ENCODE measurements at places on chromosomes 2 and 18. TPM values are rescaled to one million over a fixed set of nuclear protein-coding genes. Genes with fewer than 3 reads are reported as not detected.

DNA sequence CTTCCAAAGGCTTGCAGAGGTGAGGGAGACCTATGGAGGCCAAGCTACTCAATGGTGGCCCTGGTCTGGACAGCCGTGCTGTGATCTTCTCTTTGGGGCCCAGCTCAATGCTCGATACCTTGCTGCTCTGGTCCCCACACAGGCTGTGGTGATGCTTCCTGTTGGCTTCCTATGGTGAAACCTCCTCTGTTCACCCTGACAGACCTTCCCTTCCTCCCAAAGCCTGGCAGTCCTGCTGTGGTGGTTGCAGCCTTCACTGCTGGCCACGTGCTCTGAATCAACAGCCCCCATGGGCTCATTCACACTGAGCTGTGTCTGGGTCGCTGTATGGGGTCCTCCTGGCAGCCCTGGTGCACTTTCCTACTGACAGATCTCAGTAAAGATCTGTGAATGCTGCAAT lies 31.0 kb upstream of the GALR1 start:
- no peak for DNase-seq
- H3K36me3 ChIP-seq: no peaks in the 10 kb centered on the region
- H3K4me1 ChIP-seq: no peaks in the 10 kb centered on the region
- H3K27ac ChIP-seq: no peak overlapping the region

DNA sequence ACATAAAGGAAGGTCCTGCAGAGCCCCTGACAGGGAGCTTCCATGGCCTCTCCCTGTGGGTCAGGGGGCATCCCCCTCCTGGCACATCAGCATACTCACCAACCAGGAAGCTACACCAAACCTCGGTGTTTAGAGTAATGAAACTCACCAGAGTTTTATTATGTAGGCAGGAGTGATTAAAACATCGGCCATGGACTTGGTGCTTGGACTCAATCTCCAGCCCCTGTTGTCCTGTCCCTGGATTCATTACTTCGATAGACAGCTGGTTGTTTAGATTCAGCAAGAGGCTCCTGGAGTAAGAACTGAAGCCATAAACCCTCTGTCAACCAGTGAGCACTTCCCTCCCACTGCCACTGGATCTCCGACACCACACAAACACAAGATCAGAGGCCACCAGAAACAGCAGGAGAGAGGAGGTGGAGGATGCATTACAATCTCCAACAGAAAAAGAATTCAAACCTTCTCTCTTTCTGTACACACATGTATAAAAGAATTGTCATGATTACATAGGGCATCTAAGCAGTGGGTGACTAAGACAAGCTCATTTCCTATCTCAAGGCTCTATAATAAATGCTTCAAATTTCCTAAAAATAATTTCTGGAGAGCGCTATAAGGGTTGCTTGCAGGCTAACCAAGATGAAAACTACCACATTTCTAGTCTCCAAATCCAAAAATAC lies 27.2 kb downstream of the TBC1D8 start:
- H3K4me1 ChIP-seq: peaks cover 93% of the 10 kb centered on the region
- DNase-seq: no peak
- peak overlapping the region; percentile 29 for H3K4me3 ChIP-seq
- H3K36me3 ChIP-seq: no peaks in the 10 kb centered on the region

- H3K27ac ChIP-seq: no peak overlapping the region
- no peaks in the 10 kb centered on the region for H3K4me1 ChIP-seq
- no peak for DNase-seq
- no peak overlapping the region for H3K4me3 ChIP-seq
- H3K36me3 ChIP-seq: peaks cover 97% of the 10 kb centered on the region
Observed at GRCh38 chr2:127313406-127313805, 19.5 kb upstream of the ERCC3 start.

Gene UGT1A1
- total RNA-seq: not detected

DNA sequence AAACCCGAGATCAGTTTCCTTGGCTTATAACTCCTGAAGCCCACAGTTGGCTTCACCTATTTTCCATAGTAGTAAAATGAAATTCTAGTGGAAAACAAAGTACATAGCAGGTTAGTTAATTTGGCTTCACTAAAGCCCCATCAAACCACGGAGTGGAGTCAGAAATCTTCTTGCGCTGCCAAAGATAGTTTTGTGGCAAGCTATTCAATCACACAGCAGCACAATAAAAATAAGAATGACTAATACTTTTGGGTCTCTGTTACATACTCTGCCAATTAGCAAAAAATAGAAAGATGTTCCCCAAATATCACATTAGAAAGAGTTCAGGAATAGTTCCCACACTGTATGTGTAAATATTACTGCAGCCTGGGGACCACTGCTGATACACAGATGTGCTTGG lies 175.2 kb upstream of the NOL4 start:
- no peaks in the 10 kb centered on the region for H3K27me3 ChIP-seq
- no peak overlapping the region for H3K27ac ChIP-seq
- no peak for DNase-seq
- H3K4me3 ChIP-seq: no peak overlapping the region
- H3K36me3 ChIP-seq: no peaks in the 10 kb centered on the region
- no peaks in the 10 kb centered on the region for H3K4me1 ChIP-seq

- H3K36me3 ChIP-seq: peaks cover 6% of the 10 kb centered on the region
- H3K27me3 ChIP-seq: no peaks in the 10 kb centered on the region
- no peak overlapping the region for H3K4me3 ChIP-seq
Observed at GRCh38 chr2:222563936-222564335, 92.0 kb downstream of the FARSB start.

Gene STARD6
- total RNA-seq: not detected

DNA sequence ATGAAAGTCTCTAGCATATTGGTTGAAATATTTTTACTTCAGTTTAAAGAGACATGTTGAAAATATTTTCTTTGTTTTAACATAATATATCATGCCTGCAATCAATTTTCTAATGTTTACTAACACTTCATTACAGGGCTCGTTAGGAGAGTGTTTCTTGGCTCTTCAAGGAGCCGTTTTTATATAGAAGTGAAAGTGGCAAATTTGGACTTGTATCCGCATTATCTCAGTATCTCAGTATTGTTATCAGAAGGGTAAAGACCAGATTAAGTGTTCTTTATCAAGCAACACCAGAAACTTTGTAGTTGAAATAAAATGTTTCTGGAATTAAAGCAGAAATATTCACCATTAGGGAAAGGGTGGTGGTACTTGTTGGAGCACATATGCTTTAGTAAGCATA lies 97.8 kb downstream of the BABAM2 start:
- peaks cover 27% of the 10 kb centered on the region for H3K4me1 ChIP-seq
- DNase-seq: no peak
- H3K27me3 ChIP-seq: no peaks in the 10 kb centered on the region
- H3K36me3 ChIP-seq: no peaks in the 10 kb centered on the region

DNA sequence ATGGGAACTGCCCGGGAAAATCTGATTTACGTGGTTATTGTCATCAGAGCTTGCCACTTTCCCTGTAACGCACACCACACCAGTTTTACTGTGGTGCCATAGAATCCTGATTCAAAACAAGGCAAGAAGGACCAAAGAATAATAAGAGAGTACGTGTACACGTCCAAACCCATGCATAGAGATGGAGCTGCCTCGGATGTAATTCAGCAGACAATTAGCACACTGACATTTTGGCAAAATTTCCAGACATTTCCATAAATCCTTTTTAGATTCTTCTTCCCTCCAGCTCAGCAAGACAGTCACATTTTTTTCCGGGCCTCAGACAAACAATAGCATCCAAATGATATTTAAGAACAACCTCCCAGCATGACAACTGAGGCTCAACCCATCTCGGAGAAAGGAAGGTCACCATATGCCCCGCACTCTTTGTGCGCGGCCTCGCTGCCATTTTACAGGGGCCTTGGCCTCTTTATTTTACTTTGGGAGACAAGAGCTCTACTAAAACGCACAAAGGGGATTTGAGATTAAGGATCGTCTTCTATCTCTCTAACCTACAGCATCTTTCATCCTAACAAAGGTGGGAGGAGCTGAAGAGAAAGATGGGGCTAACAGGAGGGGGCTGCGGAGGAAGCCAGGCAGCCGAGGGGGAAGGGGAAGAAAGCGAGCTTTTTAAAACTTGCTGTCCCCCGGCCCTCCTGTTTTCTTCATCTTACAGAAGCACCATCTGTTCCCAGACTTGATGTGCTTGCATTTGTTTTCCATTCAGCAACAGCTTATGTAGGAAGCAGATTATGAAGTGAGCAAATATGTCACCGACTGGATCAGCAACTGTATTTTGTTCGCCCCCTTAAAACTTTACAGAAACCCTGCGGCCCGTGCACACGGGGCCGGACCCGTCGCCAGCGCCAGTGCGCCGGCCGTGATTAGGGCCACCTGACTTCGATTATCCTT lies 61.0 kb downstream of the CDCA7 start:
- H3K36me3 ChIP-seq: no peaks in the 10 kb centered on the region
- peaks cover 12% of the 10 kb centered on the region for H3K27me3 ChIP-seq
- H3K27ac ChIP-seq: no peak overlapping the region
- H3K4me1 ChIP-seq: no peaks in the 10 kb centered on the region
- H3K4me3 ChIP-seq: no peak overlapping the region

- H3K27ac ChIP-seq: no peak overlapping the region
- H3K27me3 ChIP-seq: no peaks in the 10 kb centered on the region
- peaks cover 43% of the 10 kb centered on the region for H3K36me3 ChIP-seq
- DNase-seq: no peak
Observed at GRCh38 chr2:219560893-219561178, 10.5 kb downstream of the OBSL1 start.

DNA sequence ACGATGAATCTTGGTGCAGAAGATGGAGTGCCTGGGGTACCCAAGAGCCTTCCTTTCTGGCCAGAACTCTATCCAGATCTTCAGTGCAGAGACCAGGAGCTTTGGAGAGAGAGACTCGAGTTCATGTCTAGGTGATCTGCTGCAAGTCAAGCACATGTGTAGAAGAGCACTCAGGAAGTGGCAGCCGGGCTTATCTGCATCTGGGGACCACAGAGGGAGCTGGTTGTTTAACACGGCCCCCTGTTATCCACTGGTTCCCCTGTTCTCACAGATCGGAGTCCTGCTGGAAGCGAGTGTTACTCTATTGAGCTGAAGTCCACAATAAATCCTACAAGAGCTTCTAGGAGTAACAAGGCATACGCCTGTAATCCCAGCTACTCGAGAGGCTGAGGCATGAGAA lies 128.3 kb downstream of the ACOXL start:
- no peaks in the 10 kb centered on the region for H3K36me3 ChIP-seq
- DNase-seq: no peak
- H3K27me3 ChIP-seq: peaks cover 77% of the 10 kb centered on the region
- H3K4me1 ChIP-seq: no peaks in the 10 kb centered on the region
- no peak overlapping the region for H3K27ac ChIP-seq

GRCh38 chr2:117703858-117704257 lies 110.6 kb upstream of the DDX18 start:
- H3K4me1 ChIP-seq: no peaks in the 10 kb centered on the region
- H3K4me3 ChIP-seq: no peak overlapping the region
- no peaks in the 10 kb centered on the region for H3K36me3 ChIP-seq
- no peak for DNase-seq

Gene LYG2
- not detected for total RNA-seq

DNA sequence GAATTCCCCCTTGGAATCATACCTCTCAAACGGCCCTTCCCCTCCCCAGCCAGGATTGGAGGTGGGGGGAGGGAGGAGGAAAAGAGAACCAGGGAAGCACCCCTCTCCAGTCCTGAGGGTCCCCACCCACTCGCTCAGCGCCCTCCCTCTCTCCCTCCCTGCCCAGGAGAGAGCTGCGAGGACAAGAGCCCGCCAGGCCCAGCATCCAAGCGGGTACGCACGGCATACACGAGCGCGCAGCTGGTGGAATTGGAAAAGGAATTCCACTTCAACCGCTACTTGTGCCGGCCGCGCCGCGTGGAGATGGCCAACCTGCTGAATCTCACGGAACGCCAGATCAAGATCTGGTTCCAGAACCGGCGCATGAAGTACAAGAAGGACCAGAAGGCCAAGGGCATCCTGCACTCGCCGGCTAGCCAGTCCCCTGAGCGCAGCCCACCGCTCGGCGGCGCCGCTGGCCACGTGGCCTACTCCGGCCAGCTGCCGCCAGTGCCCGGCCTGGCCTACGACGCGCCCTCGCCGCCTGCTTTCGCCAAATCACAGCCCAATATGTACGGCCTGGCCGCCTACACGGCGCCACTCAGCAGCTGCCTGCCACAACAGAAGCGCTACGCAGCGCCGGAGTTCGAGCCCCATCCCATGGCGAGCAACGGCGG lies 14.4 kb downstream of the HOXD3 start:
- no peak overlapping the region for H3K27ac ChIP-seq
- H3K4me1 ChIP-seq: peaks cover 20% of the 10 kb centered on the region
- no peaks in the 10 kb centered on the region for H3K36me3 ChIP-seq
